Activated T-helper 1 cell treated with anti-CD3 and anti-CD28 coated beads, Interleukin-2, amount 50 U/mL, for 16 hours (primary cell): ENCODE measurements at places on chromosomes 7 and 10.

GRCh38 chr10:97991871-97992270 lies 38.5 kb downstream of the CRTAC1 start:
- DNase-seq: no peak

GRCh38 chr7:116528008-116528789 lies 3.4 kb downstream of the CAV1 start:
- DNase-seq: no peak

- DNase-seq: no peak
These were observed 57.2 kb upstream of the LYZL2 start for GRCh38 chr10:30686708-30687107.

DNA sequence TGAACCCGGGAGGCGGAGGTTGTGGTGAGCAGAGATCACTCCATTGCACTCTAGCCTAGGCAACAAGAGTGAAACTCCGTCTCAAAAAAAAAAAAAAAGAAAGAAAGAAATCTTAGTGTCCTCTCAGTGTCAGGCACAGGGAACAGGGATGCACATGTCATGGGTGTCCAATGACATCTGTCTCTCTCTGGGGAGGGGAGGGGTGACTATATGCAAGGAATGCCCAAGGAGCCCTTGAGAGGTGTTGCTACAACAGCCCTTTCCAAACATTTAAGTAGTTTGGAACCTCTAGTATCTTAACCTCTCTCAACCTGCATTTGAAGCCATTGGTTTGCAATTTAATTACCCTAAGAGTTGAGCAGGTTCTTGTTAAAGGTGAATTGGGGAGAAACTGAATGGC lies 28.9 kb downstream of the PDLIM1 start:
- DNase-seq: no peak

DNA sequence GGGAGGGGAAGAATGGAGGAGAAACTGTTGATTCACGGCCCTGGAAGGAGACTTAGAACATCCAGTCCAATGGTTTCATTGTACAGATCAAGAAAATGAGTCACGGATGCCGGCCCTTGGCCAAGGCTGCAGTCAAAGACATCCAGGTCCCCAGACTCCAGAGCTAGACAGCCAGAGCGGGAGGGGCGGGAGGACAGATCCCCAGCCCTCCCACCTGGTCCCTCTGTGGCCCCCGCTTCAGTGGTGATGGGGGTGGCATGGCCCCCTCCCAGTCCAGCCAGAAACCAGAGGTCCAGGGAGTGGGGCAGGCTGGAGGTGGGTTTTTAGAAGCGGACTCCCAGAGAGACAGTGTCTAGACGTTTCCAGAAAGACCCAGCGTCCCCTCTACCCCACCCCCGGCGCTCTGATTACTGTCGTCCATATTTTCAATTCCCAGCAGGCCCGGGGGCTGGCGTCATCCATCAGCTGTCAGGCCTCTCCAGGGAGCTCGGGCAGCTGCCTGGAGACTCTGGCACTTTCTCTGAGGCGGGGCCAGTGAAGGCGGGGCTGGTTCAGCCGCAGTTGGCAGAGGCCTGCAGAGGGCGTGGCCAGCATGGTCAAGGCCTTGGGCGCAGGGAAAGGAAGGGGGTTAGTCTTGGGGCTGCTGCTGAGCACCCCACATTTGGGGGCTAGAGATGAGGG lies 8.0 kb upstream of the HSPB1 start:
- DNase-seq: no peak

- no peak for DNase-seq
These were observed 48.4 kb downstream of the CCDC6 start for GRCh38 chr10:59857921-59858320.

DNA sequence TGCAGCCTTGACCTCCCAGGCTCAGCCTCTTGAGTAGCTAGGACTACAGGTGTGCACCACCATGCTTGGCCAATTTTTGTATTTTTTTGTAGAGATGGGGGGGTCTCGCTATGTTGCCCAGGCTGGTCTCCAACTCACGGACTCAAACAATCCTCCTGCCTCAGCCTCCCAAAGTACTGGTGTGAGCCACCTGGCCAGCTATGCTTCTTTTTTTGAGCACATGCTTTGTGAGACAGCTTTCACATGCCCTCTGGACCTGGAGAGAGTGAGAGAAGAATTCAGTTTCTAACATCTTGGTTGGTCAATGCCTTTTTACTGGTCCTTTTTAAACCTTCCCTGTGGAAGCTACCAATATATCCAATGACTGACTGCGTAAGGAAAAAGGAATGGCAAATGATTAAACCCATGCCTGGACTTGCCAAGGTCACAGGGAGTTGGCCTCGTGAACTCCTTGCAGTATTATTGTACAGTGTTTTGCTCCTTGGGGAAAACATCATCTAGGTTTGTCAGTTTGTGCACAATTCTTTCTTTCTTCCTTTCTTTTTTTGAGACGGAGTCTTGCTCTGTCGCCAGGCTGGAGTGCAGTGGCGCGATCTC lies 6.2 kb upstream of the FOXK1 start:
- no peak for DNase-seq

- no peak for DNase-seq
These were observed 68.8 kb downstream of the DGKB start for GRCh38 chr7:14833707-14834106.

- DNase-seq: no peak
These were observed 111.4 kb downstream of the ST7 start for GRCh38 chr7:117064688-117065087.

DNA sequence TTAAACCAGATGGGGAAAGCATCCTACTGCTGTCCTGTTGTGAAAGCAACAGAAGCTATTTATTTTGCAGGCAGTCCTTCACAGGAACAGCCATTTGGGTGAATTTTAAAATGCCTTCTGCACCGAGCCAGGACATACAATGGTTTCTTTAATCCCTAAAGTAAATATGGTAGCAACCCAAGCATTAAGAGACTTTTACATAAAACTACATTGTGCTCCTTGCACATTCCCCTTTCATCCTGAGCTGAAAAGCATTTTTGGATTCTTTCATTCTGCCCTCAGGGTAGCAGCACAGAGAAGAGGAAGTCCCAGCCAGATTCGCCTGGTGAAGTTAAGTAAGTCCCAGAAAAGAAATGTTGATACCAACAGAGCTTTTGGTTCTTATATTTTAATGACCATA lies 84.0 kb upstream of the FAM3C start:
- DNase-seq: no peak

DNA sequence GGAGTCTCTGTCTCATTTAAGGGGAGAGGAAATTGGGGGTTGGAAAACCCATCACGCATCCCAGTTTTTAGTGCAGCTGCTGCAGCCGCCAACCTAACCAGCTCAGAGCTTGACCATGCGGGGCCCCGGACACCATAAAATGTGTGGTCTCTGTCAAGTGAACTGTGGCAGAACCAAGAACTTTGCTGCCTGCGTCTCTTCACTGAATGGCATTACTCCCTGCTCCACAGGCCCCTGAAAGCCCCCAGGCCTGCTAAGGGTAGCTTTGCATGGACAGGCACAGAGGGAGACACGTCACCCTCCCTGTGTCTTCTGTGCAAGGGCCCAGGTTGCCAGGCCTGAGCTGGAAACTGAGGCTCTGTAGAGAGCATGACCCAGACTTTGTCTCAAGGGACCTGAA lies 144.6 kb upstream of the GPR26 start:
- no peak for DNase-seq

DNA sequence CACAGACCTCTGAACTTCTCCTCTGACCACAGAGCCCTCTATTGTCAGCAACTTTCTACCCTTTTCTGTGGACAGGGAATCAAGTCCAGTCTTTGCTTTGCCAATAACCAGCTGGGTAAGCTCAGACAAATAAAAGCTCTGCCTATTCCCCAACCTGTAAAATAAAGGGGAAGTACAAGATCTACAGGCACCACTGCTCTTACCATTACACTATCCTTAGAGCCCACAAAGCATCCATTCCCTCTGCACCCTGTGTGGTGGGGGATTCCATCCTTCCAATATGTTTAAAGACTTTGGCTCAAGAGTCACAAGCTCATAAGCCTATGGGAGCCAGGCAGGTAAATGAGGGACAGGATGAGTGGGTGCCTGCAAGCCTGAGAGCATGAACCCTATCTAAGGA lies 88.2 kb downstream of the PARD3 start:
- no peak for DNase-seq

GRCh38 chr10:19800161-19800560 lies 16.1 kb upstream of the PLXDC2 start:
- no peak for DNase-seq

DNA sequence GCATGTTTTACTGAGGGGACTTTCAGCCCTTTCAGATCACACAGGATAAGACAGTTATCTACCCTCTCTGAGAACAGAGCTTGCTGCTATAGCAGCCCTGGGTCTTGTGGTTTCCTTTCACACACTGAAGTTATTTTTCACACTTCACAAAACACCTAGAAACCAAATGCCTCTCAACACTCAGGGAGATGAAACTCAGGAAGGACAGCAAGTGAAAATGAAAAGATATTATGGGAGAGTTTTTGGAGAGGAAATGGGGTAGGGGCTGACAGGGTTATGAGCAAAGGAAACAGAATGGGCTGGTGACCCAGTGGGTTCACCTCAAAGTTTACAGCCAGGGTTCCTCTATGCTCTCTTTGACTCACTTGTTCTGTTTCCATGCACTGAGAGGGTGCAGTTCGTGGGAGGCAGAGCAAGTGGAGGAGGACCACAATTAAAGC lies 17.0 kb upstream of the GIMAP2 start:
- no peak for DNase-seq

DNA sequence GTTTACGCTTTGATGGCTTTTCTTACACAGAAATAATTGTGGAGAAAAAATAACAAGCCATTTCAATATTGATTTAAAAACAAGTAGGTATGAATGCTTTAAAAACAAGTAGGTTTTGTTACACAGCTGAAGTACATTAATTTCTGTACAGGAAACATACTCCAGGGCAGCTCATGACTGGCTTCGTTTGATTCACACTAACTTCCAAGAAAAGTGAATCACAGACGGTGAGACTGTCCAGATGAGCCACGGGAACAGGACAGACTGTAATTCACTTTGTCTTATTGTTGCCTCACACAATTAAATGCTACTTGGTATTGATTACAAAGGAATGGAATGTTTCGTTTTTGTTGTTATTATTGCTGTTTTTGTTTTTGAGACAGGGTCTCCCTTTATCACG lies 26.6 kb upstream of the SNX10 start:
- DNase-seq: no peak

DNA sequence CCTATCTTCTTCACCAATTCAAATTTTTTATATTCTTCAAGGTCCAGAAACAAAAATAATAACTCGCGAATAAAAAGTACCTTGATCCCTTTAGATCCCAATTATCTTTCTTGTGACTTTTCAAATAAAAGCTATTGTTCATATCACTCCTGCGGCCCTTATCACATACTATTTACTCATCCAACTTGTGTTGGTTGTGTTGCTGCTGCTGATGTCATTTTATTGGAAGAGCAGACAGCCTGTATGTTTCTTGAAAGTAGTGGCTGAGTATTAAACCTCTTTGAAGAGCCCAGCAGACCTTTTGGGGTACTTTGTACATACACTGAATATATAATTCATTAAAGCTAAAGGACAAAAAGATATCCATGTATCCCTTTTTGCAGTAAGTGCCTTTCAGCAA lies 231.7 kb downstream of the CTNNA3 start:
- no peak for DNase-seq

- DNase-seq: no peak
These were observed 46.2 kb downstream of the TMEM60 start for GRCh38 chr7:77752016-77752415.

DNA sequence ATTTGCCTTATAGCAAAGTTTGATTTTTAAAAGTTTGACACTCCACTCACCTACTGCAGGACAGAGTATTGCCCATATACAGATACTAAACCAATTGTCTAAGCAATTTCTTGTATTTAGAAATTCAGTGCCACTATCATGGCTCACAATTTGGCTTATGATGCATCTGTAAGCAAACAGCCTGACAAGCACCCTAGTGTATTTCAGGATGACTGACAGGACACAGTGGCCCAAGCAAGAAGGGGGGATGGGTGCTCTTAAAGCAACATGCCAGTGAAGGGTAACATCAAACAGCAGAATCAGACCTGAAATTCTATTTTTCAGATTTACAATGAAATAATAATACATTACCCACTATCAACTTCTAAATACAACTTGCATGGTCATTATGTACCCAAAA lies 30.5 kb downstream of the CTNNA3 start:
- DNase-seq: no peak

GRCh38 chr10:118798231-118798662 lies 43.5 kb upstream of the CACUL1 start:
- DNase-seq: no peak

DNA sequence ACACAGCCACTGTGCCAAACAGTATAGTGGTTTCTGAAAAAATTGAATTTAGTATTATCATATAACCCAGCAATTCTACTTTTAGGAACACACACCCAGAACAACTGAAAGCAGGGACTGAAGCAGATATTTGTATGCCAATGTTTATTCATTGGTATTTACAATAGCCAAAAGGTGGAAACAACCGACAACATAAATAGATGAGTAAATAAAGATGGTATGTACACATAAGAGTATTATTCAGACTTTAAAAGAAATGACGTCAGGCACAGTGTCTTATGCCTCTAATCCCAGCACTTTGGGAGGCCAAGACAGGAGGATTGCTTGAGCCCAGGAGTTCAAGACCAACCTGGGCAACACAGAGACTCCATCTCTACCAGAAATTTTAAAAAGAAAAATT lies 7.2 kb downstream of the CDCA7L start:
- DNase-seq: no peak

DNA sequence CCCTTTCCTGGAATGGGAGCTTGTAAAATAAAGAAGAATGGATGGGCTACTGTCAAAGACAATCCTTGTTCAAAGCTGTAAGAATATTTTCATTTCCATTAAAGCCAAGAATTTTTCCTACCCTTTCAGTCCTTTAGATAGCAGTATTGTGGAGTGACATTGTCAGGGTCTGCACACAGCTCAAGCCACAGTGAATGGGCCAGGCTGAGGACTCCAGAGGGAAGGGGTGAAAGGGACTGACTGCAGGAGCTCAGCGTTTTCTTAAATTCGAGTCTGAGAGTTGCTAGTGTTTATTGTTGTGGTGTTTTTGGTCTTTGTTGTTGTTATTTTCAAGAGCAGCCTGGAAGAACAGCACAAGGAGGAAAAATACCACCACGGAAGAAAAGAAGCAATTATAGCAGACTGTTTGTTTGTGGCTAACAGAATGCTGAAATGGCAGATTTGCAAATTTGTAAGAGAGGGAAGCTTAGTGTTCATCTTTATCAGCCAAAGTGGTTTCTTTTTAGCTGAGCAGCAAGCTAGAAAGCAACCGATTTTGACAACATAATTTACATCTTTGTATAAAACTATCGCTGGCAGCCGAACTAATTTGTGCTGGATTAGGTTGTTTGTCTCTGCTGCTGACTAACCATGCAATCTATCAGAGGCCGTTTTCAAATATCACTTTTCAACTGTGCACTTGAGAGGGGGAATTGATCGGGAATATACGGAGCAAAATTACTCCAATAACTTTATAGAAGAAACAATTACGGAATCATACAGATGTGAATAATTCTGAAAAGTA lies 192.1 kb downstream of the LRMDA start:
- DNase-seq: no peak

- DNase-seq: no peak
These were observed 47.6 kb upstream of the AQP1 start for GRCh38 chr7:30864101-30864500.

GRCh38 chr10:4981722-4982471 lies 18.7 kb downstream of the AKR1C1 start:
- no peak for DNase-seq
